ENCODE measurements at places on chromosomes 7 and 10.
A peak's percentile ranks its signal among the peaks of the same experiment; 100 is the strongest.

DNA sequence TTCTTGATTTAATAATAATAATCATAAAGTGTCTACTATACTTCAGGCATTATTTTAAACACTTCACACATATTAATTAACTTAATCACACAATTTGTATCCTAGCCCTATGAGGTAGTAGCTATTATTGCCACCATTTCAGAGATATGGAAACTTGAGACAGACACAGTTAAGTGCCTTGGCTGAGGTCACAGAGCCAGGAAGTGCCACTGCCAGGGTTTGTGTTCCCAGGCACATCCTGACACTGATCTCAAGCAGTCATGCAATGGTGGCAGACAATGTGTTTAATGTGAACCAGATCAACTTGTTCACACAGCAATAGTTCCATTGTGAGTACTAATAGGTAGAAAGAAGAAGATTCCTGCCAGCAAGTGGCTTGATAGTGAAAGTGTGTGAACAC is 666.0 kb downstream of the SUGCT start:
- no peaks in the 10 kb centered on the region for H3K27me3 ChIP-seq
- no peak overlapping the region for H3K4me3 ChIP-seq
- H3K27ac ChIP-seq, result no peak overlapping the region
- no peak for DNase-seq
- H3K4me1 ChIP-seq, result no peaks in the 10 kb centered on the region
- no peaks in the 10 kb centered on the region for H3K36me3 ChIP-seq

DNA sequence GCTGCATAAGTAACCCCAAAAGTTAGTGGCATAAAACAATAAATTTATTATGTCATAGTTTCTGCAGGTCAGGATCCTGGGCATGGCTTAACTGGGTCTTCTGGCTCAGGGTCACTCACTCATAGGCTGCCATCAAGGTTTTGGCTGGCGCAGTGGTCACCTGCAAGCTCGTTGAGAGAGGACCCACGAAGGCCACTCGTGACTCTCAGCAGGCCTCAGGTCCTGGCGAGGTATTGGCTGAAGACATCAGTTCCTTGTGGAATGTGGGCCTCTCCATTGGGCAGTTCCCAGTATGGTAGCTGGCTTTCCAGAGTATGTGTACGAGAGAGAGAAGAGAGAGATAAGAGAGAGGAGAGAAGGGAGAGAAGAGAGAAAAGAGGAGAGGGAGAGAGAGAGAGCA is 138.3 kb upstream of the KLF14 start:
- H3K27me3 ChIP-seq, result no peaks in the 10 kb centered on the region
- peaks cover 27% of the 10 kb centered on the region for H3K36me3 ChIP-seq
- no peak overlapping the region for H3K27ac ChIP-seq
- H3K4me3 ChIP-seq, result no peak overlapping the region
- no peak for DNase-seq

- H3K36me3 ChIP-seq, result no peaks in the 10 kb centered on the region
- H3K27me3 ChIP-seq, result no peaks in the 10 kb centered on the region
- H3K4me1 ChIP-seq, result peaks cover 21% of the 10 kb centered on the region
- no peak overlapping the region for H3K27ac ChIP-seq
- peak; percentile 86 for DNase-seq
These were observed 135.9 kb upstream of the PODXL start for GRCh38 chr7:131692131-131692960.

GRCh38 chr10:25398680-25399079 is 223.9 kb downstream of the GPR158 start:
- no peaks in the 10 kb centered on the region for H3K4me1 ChIP-seq
- no peak overlapping the region for H3K27ac ChIP-seq
- H3K4me3 ChIP-seq, result no peak overlapping the region
- no peaks in the 10 kb centered on the region for H3K27me3 ChIP-seq
- H3K36me3 ChIP-seq, result no peaks in the 10 kb centered on the region
- DNase-seq, result peak; percentile 2

GRCh38 chr7:50564640-50565558 is at the start of gene DDC:
DDC (minus strand) TSS chr7:50565405; CDS start chr7:50544085, 21,320 bp downstream.
- peaks cover 6% of the 10 kb centered on the region for H3K4me1 ChIP-seq
- peak within 1 kb of the TSS; percentile 65 for H3K27ac ChIP-seq
- H3K36me3 ChIP-seq, result no peaks in the 10 kb centered on the region
- DNase-seq, result peak; percentile 29

GRCh38 chr7:152643979-152644559 is 31.9 kb downstream of the XRCC2 start:
- no peak overlapping the region for H3K27ac ChIP-seq
- DNase-seq, result no peak
- H3K4me3 ChIP-seq, result no peak overlapping the region
- no peaks in the 10 kb centered on the region for H3K27me3 ChIP-seq
- no peaks in the 10 kb centered on the region for H3K4me1 ChIP-seq

GRCh38 chr7:51029701-51030191 is 247.1 kb upstream of the GRB10 start:
- H3K4me3 ChIP-seq, result no peak overlapping the region
- peaks cover 2% of the 10 kb centered on the region for H3K36me3 ChIP-seq
- DNase-seq, result no peak
- H3K27me3 ChIP-seq, result no peaks in the 10 kb centered on the region

DNA sequence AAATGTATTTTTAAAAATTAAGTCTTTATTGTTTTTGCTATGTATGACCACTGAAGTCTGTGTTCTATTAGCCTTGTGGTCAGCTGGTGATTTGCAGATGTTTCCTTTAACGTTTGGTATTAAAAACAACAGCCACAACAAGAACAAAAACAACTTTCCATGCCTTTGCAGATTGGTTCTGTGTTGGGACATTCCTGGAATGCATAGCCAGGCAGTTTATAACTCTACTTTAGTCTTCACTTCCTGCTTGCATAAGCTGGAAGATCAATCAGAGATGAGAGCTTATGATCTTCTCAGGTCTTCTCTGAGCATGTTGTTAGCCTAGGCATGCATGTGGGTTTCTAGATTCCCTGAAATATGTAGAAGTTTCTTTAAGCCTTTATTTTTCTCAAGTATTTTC is 58.9 kb upstream of the SEMA3C start:
- H3K27me3 ChIP-seq, result no peaks in the 10 kb centered on the region
- no peaks in the 10 kb centered on the region for H3K36me3 ChIP-seq
- no peak overlapping the region for H3K27ac ChIP-seq
- no peak for DNase-seq
- H3K4me1 ChIP-seq, result no peaks in the 10 kb centered on the region
- no peak overlapping the region for H3K4me3 ChIP-seq

DNA sequence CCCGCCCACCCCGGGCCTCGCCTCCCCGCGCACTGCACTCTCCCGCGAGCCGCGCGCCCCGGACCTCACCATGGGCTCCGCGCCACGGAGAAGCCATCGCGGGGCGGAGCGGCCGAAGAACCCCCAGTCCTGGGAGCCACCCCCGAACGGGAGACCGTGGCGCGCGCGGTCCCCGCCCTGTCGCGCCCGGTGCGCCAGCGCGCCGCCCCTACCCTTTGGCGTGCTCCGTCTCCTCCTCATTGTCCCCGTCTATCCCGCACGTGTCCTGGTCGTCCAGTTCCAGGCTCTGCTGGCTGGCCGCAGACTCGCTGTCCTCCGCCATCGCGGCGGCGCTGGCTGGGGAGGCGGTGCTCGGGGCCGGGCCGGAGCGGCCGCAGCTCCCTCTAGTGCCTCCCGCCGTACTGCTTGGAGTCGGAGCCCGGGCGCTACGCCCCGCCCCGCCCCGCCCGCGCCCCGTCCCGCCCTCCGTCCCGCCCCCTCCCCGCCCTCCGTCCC is at the start of gene NMT2:
Gene NMT2, minus strand, starts transcription at position 403 of the 495 bp plus-strand sequence. Its CDS starts 81 bp downstream, at position 322.
- H3K36me3 ChIP-seq, result no peaks in the 10 kb centered on the region
- no peaks in the 10 kb centered on the region for H3K27me3 ChIP-seq
- peak within 1 kb of the TSS; percentile 78 for H3K4me3 ChIP-seq
- peak within 1 kb of the TSS; percentile 83 for H3K27ac ChIP-seq
- peak; percentile 97 for DNase-seq

DNA sequence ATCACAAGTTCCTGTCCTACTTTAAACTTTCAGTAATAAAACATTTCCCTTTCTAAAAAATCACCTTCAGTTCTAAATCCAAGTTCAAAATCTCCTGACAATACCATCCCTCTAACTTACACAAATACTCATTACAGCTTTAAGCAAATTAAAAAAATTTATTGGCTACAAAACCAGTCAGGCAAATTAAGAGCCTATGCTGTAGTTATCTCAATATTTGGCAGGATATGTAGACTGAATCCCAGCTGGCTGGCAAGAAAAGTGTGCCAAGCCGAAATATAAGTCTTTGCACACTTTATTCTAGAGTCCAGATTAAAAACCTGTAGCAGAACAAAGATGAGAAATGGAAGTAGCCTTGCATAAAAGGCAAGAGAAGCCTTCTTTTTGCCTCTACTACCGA is 9.5 kb downstream of the WAPL start:
- H3K36me3 ChIP-seq, result no peaks in the 10 kb centered on the region
- no peaks in the 10 kb centered on the region for H3K27me3 ChIP-seq
- no peak overlapping the region for H3K27ac ChIP-seq
- DNase-seq, result no peak
- H3K4me1 ChIP-seq, result peaks cover 13% of the 10 kb centered on the region

DNA sequence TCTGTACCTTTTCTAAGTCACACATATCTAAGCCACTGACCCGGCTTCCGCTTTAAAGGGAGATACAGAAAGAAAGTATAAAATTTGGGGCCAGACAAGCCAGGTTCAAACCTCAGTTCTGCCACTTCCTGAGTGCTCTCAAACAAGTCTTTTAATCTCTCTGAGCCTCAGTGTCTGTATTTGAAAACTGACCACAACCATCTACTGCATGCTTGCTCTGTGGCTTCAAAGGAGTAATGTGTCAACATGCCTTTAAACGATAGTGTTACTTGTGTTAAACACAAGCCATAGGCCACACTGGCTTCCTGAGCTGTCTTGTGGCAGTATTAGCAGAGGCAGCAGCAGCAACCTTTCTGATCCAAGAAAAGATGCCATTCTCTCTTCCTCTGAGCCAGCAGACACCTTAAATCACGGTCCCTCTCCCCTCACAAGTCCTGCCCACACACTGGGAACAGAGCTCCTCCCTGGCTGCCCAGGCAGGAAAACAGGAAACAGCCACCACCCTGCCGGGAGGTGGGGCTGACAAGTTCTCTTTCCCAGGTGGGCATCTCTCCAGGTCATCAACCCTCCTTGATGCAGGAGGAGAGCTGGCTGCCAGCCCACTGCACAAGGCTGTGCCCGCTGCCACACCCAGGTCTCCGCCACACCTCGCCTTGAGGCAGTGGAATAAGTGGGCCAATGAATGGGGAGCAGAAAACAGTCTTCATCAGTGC is 10.7 kb downstream of the HIP1 start:
- DNase-seq, result peak; percentile 95
- H3K4me1 ChIP-seq, result no peaks in the 10 kb centered on the region
- H3K36me3 ChIP-seq, result no peaks in the 10 kb centered on the region
- H3K27me3 ChIP-seq, result no peaks in the 10 kb centered on the region

DNA sequence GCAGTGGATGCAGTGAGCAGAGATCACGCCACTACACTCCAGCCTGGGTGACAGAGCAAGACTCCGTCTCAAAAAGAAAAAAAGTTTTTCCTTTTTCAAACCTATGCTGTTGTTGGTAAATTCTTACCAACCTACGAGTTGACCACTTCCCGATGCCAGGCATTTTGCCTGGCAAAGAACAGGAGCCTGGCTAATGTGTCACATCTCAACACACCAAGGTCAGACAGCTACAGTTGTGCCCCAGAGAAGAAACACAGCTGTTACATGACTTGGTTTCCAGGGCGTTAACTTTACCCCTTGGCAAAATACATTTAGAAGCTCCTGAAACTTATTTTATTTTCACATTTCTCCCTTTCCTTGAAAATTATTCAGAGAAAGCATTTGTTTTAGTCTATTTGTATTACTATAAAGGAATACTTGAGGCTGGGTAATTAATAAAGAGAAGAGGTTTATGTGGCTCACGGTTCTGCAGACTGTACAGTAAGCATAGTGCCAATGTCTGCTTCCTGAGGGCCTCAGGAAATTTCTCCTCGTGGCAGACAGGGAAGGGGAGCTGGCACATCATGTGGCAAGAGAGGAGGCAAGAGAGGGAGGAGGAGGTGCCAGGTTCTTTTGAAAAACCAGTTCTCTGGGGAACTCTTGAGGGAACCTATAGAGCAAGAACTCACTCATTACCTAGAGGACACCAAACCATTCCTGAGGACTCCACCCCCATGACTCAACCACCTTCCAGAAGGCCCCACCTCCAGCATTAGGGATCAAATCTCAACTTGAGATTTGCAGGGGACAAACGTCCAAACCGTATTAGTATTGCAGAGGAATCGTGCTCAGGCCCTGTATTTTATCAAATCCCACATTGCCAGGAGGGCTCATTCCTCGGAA is 83.3 kb downstream of the PAXIP1 start:
- H3K27me3 ChIP-seq, result peaks cover 2% of the 10 kb centered on the region
- peaks cover 4% of the 10 kb centered on the region for H3K4me1 ChIP-seq
- H3K36me3 ChIP-seq, result no peaks in the 10 kb centered on the region
- DNase-seq, result no peak
- no peak overlapping the region for H3K4me3 ChIP-seq
- no peak overlapping the region for H3K27ac ChIP-seq

DNA sequence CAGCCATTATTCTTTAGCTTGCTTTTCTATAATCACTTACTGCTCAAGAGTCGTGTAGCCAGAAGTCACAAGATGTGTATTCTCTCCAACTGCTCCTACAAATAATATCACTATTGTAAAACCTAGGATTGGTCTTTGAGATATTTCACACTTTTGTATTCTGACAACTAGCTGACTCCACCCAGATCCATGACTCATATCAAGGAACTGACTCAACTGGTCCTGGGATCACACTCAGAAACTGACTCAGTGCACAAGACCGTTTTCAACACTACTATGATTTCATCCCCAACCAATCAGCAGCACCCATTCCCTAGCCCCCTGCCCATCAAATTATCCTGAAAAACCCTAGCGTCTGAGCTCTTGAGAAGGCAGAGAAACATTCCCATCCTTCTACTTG is 56.5 kb upstream of the ORC5 start:
- H3K4me1 ChIP-seq, result no peaks in the 10 kb centered on the region
- no peak for DNase-seq
- no peak overlapping the region for H3K4me3 ChIP-seq
- no peak overlapping the region for H3K27ac ChIP-seq
- no peaks in the 10 kb centered on the region for H3K36me3 ChIP-seq
- H3K27me3 ChIP-seq, result no peaks in the 10 kb centered on the region

- H3K36me3 ChIP-seq, result no peaks in the 10 kb centered on the region
- no peak overlapping the region for H3K4me3 ChIP-seq
- no peaks in the 10 kb centered on the region for H3K27me3 ChIP-seq
These were observed 15.4 kb downstream of the LGI1 start for GRCh38 chr10:93773120-93773519.

DNA sequence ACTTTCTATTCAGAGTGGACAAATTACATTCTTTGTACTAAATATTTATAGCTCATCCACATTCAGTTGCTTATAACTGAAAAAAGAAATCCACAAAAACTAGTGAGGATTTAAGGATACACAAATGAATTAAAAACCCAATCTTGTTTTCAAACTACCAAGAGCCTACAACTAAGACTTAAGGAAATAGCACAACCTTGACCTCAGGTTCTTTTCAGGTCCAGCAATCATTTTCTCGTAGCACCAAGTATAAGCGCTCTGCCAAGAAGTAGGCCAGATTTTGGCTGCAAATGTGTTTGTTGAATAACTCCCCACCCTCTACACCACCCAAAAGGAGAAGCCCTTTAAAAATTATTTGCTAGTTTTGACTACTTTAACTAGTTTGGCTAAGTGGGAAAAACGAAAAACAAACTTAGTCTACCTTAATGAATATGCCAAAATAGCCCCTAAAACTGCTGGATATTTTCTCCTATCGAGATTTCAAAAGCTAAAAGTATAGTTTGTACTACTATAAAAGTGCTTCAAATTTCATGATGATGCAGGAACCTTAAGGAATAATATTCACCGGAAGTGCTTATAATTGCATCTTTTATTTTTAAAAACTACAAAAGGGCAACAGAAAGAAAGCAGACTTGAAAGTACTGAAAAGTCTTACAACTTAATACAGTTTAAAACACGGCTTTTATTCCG is 2.7 kb upstream of the KMT2E start:
- H3K27ac ChIP-seq, result peak overlapping the region; percentile 100
- H3K36me3 ChIP-seq, result peaks cover 6% of the 10 kb centered on the region
- no peaks in the 10 kb centered on the region for H3K27me3 ChIP-seq
- DNase-seq, result peak; percentile 52
- peak overlapping the region; percentile 99 for H3K4me3 ChIP-seq
